ENCODE measurements at places on chromosomes 5 and 9.

DNA sequence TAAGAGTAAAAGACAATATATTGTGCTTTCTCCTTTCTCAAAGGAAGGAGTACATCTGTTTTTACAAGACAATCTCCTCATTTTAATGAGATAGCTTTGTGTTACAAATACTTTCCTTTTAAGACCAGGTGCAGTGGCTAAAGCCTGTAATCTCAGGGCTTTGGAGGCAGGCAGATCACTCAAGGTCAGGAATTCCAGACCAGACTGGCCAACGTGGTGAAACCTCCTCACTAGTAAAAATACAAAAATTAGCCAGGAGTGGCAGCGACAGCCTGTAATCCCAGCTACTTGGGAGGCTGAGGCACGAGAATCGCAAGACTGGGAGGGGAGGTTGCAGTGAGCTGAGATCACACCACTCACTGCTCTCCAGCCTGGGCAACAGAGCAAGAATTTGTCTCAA, 11.8 kb downstream of the TMEM161B start:
- DNase-seq = no peak

GRCh38 chr9:371349-371748, 156.7 kb downstream of the DOCK8 start:
- no peak for DNase-seq

DNA sequence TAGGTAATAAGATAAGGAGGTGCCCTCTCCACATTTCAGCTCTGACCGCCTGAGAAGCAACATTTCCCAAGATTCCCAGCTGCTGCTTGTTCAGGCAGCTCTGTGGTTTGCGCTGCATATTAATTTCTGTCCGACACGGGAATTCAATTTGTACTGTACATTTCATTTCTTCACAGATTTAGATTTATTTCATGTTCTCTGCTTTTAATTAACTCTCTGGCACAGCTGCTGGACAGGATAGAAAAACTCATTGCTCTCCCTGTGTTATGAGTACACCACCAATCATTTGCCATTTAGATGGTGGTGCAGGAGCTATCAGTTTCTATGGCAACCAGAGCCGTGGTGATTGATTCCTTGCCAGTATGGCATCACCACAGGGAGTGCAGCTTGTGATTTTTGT, 558.5 kb downstream of the DMRTA1 start:
- no peak for DNase-seq

DNA sequence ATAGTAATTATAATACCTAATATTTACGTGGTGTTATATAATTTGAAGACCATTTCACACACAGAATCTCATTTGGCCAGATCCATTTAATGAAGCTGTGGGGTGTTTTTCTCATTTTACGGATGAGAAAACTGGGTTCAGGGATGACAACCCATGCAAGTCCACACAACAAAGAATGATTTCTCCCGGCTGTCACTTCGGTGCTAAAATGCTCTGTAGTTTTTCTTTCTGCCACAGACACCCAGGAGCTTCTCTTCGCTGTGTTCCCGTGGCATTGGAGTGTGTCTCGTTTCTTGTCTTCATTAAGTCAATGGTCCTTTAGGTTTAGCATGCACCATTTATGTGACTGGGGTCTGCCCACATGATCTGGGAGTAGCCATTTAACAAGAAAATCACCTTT, 308.5 kb downstream of the ENC1 start:
- DNase-seq = no peak

GRCh38 chr5:114223866-114224265, 138.0 kb upstream of the KCNN2 start:
- DNase-seq = no peak

DNA sequence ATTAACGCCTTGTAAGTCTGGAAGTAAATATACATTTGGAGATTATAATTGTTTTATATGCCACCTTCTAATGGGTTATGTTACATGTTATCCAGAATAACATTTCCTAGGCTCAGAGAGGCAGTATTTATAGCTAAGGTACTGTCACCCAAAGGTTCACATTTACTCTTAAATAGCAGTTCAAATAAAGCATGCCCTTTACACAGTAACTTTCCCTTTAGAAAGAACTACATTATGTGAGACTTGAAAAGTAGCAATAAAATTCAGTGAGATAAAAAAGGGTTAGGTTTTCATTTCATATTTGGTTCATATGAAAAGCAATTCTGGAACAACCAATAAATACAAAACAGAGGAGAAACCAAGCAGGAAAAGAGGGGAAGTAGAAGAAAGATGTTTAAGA, 35.1 kb downstream of the SKIC3 start:
- no peak for DNase-seq

DNA sequence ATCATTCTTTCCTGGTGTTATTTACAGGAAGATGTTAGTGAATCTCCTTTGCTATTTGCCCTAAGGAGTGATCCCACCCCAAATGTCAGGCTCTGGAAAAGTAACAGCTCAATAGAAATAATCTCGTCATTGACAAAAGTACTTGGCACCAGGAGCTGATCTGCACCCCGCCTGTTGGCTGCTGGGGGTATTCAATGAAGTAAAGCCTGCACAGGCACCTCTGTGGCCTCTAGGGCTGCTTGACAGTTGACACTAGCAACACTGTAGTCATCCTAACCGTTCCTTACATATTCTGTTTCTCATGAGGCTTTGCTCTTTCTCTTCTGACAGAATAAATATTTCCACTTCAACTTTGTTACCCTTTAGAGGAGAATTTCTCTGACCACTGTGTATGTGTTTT, 103.4 kb downstream of the DOCK2 start:
- no peak for DNase-seq

GRCh38 chr5:9170026-9170425, 375.8 kb downstream of the SEMA5A start:
- no peak for DNase-seq

GRCh38 chr5:148746826-148747535, 79.4 kb upstream of the ADRB2 start:
- DNase-seq = no peak

- DNase-seq = no peak
These were observed 648.5 kb downstream of the MTRR start for GRCh38 chr5:8517456-8517855.

- DNase-seq = no peak
These were observed 136.0 kb downstream of the EPB41L4A start for GRCh38 chr5:112283034-112283582.

- no peak for DNase-seq
These were observed 85.7 kb downstream of the SERINC5 start for GRCh38 chr5:80170117-80170535.

DNA sequence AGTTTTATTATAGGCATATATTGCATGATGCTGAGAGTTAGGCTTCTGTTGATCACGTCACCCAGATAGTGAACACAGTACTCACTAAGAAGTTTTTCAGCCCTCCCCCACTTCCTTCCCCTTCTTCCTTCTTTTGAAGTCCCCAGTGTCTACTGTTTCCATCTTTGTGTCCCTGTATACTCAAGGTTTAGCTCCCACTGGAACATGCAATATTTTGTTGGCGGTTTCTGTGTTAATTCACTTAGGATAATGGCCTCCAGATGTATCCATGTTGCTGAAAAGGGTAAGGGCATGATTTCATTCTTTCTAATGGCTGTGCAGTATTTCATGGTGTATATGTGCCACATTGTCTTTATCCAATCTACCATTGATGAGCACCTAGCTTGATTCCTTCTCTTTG, 764.3 kb downstream of the MTRR start:
- DNase-seq = no peak

DNA sequence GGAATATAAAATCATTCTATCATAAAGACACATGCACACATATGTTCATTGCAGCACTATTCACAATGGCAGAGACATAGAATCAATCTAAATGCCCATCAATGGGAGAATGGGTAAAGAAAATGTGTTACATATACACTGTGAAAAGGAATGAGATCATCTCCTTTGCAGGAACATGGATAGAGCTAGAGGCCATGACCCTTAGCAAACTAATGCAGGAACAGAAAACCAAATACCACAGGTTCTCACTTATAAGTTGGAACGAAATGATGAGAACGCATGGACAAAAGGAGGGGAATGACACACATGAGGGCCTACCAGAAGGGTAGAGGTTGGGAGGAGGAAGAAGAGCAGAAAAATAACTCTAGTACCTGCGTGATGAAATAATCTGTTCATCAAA, 21.0 kb upstream of the RANBP6 start:
- no peak for DNase-seq

DNA sequence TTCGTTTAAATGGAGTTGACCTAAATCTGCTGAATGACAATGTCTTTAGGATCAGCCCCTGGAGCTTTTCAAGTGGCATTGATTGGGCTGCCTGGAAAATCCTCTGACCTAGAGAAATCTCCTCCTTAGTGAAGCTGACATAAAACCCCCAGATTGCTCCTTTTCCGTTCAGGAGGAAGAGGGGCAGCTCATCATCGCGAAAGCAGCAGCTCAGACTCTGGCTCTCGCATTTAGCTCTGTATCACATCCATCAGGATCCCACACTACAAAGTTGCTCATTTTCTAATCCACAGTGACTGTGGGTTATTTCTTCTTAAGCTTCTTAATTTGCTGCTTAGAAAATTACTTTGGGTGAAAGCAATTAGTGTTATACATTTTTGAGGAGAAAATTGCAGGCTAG, 373.7 kb downstream of the ENC1 start:
- DNase-seq = no peak

DNA sequence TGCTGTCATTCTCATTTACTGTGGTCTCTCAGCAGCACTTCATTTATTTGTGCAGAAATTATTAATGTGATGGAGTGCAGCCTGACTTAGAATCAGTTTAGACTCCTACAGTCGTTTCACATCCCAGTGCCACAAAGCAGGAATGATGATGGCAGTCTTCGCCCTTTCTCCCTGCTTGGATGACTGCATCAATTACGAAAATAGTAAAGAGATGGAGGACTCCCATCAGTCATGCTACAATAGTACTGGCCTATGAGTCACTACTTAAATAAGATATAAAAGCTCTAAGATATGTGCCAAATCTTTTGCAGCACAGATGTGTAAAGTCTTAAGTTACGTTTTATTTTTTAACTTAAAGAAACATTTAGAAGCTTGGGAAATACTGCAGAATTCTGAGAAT, 263.9 kb downstream of the CHSY3 start:
- no peak for DNase-seq

DNA sequence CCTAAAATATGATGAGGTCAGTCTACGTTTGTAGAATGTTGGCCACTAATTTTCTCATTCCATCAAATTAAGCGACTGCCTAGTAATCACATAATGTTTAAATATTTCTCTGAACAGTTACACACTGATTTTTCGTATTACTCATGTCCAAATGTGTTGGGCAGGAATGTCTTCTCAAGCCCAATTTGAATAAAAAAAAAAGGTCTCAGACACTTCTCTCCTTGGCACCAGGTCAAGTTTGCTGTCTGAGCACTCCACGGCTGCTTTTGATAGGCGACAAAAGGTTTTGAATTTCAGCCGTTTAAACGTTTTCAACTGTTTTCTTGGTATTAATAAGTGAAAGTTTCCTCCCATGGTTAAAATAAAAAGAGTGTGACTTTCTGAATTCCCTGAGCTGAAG, 542.1 kb downstream of the IRX1 start:
- DNase-seq = no peak

- DNase-seq = no peak
These were observed 11.1 kb upstream of the RXRA start for GRCh38 chr9:134314950-134315715.

- no peak for DNase-seq
These were observed 109.6 kb downstream of the ZCCHC7 start for GRCh38 chr9:37229882-37230482.

Measured in HS-27A (cell line).